ENCODE measurements at places on chromosomes 7 and 10.

DNA sequence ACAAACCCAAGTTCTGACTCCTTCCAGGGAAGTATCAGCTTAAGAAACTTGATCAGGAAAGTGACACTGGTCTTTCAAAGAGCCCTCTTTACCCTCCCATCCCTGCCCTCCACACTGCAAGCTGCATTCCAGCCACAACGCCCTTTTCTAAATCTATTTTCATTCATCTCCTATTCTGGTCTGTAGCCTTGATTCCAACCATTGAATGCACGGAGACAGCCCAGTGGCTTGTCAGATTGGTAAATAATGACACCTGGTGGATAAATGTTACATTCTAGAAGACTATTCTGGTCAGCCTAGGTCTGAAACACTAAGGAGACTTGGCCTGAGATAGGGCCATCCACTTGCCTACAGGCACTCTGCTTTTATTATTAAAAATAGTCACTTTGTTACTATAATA is 20.9 kb downstream of the MORN4 start:
- no peak for DNase-seq

- no peak for DNase-seq
Observed at GRCh38 chr10:74337330-74338016, 186.5 kb downstream of the ADK start.

GRCh38 chr10:21138769-21139340 is 241.7 kb upstream of the NEBL start:
- no peak for DNase-seq

DNA sequence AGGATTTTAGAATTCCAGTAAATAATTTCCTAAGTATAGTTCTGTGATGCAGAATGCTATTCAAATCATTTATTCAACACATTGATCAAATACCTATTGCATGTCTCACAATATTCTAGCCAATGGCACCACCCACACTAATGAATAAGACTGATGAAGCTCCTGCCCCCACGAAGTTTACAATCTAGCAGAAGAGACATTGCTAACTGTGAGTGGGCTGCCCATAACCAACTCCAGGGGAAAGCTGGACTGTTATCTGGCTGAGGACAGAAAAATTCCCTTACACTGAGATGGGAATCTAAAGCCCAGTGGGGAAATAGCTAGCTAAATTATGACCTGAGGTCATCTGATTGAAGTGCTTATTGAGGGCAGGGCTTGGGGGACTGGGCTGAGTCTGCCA is 128.8 kb upstream of the LYZL2 start:
- DNase-seq = no peak

GRCh38 chr7:157124690-157125089 is 14.0 kb upstream of the UBE3C start:
- DNase-seq = no peak

- no peak for DNase-seq
Observed at GRCh38 chr10:50788951-50789945, 49.5 kb downstream of the ASAH2B start.

DNA sequence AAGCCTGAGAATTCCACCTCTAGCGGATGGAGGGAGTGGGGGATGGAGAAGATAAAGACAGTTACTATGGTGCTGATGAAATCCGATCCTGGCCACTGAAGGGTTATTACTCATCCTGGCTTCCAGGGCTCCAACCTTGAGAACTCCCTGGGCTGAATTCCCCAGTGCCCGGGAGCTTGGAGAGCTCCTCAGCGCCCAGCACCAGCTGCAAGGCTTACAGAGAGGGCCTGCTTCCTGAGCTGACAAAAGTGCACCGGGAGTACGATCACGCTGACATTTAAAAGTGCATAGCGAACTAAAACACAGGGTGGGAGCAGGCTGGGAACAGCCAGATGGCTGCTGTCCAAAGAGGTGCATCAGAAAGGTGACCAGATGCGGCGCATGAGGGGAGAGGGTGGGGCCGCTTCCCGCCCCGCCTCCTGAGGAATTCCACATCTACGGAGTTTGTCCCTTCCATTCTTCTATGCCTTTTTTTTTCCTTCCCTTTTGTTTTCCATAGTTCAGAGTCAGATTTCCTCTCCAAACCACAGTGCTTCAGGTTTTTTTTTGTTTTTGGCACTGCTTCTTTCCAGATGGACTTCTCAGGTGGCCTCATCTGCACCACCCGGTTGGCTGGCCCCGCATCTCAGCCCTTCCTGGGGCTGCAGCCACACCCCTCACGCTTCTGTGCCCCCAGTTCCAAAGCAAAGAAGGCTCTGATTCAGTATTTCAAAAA is 62.4 kb upstream of the MKRN1 start:
- peak; percentile 85 for DNase-seq

DNA sequence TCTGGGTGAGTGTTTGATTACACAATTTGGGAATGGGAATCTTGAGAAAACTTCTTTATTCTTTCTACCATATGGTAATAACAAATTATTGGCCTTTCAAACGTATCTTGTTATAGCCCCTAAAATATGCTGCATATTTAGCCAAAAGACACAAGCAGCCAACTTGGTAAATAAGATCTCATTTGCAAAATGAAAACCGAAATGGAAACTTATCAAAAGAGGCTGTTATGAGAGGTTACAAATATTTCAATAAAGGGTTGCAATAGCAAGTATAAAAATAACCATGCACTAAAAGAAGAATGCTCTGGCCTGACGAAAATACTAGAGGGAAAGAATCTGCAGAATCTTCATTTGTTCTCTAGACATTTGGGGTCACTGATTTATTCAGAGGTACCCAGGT is 259.5 kb upstream of the LRRN3 start:
- no peak for DNase-seq

DNA sequence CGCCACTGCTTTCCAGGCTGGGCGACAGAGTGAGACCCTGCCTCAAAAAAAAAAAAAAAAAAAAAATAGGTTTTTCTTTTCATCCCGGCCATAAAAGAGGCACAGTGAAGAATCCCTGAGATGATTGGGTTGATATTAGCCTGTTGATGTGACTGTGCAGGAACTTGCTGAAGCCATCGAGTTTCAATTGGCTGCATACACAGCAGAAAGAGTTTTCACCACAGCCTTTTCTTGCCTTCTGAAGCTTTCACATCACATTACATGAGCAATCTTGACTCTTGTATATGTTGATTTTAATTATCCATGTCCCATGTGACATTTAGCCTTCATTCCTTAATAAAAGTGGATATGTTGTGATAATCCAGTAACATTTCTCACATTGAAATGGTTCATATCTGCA is 14.9 kb upstream of the PLXDC2 start:
- DNase-seq = no peak

DNA sequence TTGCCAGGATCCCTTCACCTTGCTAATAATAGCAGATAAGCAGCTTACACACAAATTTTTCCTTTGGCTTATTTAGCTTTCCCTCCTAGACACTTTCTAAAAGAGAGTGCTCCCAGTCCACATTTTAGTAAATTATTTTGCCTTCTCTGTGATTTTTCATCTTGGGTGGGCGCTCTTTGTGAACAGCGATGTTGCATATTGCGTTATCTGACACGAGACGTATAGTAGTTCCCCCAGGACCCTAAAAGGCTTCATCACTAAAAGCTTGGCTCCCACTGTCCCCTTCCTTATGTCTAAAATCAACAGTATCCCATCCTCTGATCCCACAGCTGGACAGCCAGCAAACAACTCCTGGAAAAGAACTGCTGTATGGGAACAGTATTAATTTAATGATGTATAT is 232.9 kb downstream of the DYNC1I1 start:
- no peak for DNase-seq

- no peak for DNase-seq
Observed at GRCh38 chr7:81244224-81244623, 325.4 kb upstream of the SEMA3C start.

DNA sequence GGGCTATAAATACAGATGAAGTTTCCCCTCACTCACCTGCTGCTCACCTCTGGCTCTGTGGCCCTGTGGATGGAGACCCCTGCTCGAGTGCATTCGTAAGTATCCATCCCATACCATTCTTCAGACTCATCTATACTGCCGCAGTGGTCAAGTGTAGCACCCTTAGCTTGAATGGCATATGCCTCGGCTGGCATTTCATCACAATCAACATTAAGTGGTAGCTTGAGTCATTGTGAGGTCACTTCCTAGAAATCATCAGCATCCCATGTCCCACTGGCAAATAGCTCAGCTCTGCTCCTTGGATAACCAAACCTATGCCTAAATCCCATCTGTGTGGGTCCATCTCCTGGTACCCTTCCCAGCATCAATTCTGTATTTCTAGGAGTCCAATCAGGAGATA is 38.2 kb downstream of the MDH2 start:
- DNase-seq = no peak

GRCh38 chr7:12625836-12626235 is 55.3 kb downstream of the SCIN start:
- DNase-seq = no peak

GRCh38 chr7:24406053-24406788 is 122.2 kb downstream of the NPY start:
- DNase-seq = no peak

DNA sequence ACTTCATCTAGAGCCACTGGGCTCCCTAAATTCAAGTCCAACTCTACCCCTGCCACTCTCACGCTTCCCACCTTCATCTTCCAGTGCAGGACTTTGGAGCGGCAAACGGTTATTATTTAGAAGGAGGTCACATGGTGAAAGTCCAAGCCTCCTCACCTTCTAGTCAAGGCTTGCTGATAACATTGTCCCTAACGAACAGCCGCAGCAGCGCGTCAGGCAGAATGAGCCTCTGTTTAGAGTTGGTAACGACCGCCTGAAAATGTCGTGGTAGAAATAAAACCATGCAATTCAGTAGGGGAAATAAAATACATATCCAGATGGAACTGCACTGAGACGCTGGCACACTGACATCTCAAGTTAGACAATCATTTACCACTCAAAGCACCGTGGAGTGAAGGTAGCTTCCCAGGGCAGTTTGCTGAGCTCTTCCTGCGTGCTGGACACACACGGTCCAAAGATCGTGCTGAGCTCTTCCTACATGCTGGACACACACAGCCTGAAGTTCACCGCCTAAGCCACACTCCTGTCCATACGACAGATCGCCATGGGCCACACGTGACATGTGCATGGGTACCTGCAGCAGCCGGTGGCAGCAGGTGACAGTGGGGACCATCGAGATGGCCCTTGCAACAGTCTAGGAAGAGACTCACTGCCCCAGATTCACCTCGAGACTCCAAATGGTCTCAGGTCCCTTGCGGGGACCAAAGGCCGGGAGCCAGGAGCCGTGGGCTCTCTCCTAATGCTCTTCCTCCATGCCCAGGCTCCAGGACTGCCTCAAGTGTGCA is 323.5 kb downstream of the PTPRN2 start:
- DNase-seq = no peak

- DNase-seq = no peak
Observed at GRCh38 chr10:131649617-131650016, 251.2 kb upstream of the PPP2R2D start.

DNA sequence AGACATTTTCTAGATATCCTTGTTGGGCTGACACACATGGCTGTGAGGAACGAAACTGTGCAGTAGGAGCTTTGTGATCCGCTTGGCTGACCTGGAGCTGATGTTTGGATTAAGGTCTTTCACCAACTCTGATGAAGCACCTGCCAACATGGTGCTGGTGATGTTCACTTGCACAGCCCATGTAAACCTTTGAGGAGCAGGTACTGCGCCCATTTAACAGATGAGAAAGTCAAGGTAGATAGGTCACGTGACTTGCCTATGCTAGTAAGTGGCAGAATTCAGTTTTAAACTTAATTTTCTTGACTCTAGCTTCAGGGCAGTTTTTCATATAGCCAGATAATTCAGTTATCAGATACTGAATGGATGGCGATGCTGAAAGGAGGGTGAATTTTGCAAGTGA is 351.9 kb downstream of the RPS24 start:
- DNase-seq = no peak

DNA sequence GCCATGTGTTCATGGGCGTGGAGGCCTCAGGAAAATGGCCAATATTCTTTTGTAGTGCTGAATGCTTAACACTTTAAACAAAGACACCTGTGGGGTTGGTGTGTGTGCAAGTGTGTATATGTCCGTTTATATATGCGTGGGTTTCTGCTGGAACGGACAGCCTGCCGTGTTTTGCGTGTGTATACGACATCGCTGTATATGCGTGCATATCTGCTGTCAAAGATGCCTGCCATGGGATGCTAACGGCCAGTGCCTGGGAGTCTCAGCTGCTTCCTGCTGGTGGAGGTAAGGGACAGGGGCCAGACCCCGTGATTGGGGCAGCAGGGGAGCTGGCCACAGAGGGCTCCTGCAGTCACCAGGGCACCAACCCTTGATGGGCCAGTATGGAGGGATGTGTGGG is 216.3 kb upstream of the SHH start:
- no peak for DNase-seq

DNA sequence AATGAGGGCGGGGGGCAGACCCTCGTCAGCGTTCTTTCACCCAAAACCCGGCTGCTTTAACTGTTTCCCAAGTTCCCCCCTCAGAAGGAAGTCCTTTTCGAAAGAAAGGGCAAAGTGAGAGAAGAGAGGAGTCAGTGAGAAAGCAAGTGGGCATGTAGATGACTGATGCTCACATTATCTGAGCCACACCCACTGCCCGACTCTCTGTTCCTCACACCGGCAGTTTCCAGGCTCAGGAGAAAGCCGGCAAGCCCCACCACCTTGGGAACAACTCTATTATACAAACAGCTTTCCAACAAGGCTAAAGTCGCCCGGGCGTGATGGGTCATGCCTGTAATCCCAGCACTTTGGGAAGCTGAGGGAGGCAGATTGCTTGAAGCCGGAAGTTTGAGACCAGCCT is 23.1 kb downstream of the RCC1L start:
- DNase-seq = no peak

DNA sequence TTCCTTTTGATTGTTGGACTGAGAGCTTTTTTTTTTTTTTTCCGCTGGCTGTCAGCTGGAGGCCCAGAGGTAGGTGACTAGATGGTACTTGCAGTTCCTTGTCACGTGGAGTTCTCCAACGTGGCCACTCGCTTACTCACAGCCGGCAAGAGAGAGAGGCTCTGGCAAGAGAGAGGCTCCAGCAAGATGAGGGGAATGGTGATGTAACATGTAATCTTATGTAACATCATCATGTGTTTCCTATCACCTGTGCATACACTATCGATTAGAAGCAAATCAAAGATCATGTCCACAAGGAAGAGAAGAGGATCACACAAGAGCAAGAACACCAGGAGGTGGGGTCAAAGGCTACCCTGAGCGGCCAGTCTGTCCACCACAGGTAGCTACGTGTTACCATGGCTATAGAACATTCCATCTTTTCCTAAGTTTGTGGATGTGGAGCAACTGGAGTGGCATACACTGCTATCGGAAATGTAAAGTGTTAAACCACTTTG is 4.0 kb upstream of the BORCS7 start:
- DNase-seq = no peak

- no peak for DNase-seq
Observed at GRCh38 chr10:128046953-128047290, 79.3 kb downstream of the MKI67 start.

- DNase-seq = no peak
Observed at GRCh38 chr10:128763588-128763987, 637.4 kb upstream of the MKI67 start.

DNA sequence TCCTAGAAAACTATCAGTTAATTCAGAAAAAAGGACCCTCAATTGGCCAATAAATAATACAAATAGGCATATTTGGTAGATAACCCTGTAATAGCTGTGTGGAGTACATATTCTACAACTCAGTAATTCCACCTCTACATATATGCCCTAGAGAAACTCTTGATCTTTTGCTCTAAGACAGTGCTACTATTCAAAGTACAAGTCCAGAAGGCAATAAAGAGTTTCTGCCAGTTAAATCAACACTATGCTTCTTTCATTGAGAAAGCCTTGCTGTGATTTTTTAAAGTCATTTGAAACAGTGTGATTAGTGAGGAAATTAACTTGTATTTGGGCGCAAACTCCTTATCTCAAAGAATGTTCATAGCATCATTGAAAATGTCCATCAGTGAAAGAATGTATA is 75.6 kb downstream of the ZNRF2 start:
- DNase-seq = no peak

GRCh38 chr10:29689001-29689400 is 54.2 kb upstream of the SVIL start:
- DNase-seq = no peak

Data from right hindlimb (tissue), 1 donor.